GM10248 (cell line): ENCODE measurements at places on chromosomes 1 and 21.
A peak's percentile ranks its signal among the peaks of the same experiment; 100 is the strongest.

GRCh38 chr1:3857791-3858129 lies 484 bp downstream of the DFFB start:
- no peak for DNase-seq

GRCh38 chr1:226637147-226637935 lies 88.8 kb downstream of the STUM start:
- no peak for DNase-seq

DNA sequence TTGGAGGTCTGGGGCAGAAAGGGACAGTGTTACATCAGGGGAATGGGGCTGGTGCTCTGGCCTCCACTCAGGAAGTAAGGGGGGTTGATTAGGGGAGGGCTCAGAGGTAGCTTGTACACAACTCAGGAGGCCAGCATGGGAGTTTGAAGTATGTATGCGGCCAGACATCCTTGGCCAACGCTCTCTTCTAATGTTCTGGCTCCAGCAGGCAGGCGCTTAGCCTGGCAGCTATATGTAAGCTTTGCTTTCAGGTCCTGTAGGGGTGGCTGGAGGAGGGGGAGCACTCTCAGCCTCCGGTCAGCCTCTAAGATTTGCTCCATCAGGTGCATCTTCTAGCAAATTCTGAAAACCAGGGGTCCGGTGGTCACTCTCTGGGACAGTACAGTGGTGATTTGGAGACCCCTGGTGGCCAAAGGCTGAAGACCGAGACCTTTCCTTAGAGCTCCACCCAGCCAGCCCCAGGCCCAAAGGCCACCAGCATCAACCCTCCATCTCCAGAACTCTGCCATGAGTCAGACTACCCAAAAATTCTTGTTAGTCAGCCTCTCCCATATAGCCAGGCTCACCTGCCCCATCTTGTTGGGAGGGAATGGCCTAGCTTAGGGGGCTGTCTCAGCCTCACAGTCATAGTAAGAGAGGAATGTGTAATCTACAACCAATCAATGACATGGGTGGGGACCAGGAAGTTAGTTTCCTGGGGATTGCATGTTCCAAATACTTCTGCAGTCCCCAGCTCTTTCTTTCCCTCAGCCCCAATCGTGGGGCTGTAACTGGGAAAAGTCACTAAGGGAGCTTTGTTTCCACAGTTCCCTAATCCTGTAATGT lies 9.7 kb upstream of the COL8A2 start:
- DNase-seq, result peak; percentile 79

DNA sequence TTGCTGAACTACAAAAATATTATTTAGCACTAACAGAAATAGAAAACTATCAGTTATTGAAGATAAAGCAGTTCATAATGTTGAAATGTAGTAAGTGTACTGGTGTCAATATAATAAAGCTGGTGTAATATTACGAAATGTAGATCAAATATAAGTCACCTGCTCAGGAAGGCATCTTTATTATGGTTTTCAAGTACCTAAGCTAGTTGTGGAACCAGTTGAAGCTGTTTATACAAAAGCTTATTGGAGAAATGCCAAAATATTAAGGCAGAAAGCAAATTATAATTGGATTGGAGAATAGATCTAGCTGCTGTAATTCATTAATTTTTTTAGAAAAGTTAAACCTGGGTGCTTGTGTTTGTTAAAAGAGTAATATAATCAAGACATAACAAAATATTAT lies 6.2 kb upstream of the MARK1 start:
- no peak for DNase-seq

DNA sequence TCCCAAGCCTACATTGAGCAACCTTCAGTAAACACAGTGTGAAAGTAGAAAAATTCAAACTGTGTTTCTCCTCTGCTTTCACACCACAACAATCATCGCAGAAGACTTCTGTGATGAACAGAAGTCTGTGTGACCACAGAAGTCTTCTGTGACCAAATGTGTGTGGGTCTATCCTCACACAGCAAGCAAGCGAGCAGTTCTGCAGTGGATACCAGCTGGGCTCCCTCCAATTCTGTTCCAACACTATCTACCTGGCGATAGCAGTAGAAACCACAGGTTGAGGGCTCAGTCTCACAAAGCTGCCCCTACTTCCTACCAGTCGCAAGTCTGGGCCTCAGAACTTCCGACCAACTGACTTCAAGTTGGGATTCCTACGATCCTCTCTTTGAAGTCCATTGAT lies 21.0 kb upstream of the RAP1A start:
- DNase-seq, result no peak

- DNase-seq, result no peak
Observed at GRCh38 chr1:225517697-225518096, 89.9 kb upstream of the LBR start.

DNA sequence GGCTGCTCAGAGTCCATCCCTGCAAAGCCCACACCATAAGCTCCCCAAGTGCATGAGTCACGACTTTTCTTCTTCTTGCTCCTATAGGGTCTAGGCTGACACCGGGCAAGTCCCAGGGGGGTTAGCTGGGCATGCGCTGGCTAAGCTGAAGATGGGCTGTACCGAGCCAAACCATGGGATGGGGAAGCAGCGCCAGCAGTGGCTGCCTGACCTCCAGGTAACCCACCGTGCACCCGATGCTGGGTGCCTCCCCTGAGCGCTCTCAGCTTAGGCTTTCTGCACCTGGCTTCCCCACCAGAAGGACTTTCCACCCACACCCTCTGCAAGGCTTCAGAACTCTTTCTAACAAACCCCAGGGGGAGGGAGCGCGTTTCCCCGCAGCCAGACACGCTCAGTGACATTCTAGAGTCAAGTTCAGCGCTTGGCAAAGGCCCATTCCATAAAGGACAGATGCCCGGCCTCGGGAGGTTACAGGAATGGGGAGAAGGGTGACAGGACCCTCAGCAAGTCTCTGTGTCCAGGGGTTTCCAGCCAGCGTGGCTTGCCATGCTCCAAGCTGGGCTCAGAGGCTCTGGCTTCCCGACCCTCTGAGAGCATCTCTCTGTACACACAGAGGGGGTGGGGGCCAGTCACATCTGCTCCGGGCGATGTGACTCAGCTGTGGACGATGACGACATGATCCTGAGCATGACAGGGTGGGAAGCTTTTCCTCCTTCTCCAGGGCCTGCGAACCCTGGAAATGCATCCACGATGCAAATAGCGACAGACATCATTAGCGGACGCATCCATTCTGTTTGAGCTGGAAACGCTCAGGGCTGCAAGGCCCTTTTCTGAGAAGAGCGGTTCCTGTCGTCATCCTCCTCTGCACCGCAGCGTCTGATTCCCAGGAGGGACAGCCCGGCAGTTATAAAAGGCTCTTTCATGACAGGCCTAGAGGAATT lies 107.8 kb downstream of the SIK1 start:
- DNase-seq, result peak; percentile 46

DNA sequence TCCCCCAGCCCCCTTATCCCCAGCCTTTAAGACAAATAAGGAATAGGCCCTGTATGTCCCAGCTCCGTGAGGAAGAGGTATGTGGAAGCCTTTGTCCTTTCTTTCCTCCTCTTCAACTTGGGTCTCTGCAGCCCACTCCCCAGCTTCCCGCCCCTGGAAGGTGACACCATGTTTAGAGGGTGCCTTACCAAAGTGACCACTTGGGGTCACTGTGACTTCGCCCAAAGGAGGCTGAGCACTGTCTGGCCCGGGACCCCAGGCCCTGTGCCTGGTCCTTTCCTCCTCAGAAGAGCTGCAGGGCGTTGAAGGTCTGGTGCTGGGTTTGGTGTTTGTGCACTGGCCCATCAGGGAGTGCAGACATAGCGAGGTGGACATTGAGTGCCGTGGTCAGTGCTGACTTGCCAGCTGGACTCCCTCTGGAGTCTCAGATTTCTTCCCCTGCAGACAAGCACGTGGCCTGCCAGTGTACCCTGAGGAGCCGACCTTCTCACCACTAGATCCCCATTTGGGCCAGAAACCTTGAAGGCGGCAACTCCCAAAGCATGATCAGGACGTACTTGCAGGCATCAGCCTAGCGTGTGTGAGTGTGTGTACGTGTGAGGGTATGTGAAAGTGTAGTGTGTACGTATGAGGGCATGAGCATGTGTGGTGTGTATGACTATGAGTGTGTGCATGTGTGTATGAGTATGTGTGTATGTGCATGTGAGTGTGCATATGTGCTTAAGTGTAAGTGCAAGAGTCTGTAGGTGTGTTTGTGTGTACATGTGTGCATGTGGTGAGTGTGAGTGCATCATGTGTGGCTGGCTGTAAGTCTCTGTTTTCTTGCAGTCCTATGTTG lies 181.4 kb upstream of the KIAA0040 start:
- DNase-seq, result peak; percentile 58

- DNase-seq, result no peak
Observed at GRCh38 chr1:96597218-96597617, 124.4 kb upstream of the PTBP2 start.

- DNase-seq, result no peak
Observed at GRCh38 chr1:46423574-46424240, 29.6 kb downstream of the FAAH start.

DNA sequence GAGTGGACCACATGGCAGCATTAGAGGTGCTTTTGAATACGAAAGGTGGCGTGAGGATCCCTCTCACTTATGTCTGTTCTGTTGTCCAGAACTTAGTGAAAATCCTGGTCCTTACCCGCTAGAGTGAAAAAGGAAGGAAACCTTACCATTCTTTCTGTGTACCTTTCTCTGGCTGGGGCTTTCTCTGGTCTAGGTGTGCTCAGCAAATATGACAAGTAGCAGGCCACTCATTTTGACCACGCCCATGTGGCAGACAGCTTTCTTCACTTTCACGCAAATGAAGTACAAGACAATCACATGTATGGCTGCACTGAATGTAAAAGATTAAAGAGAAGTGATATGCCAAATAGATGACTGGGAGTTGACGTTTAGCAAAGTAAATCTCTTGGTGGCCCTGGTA lies 131.9 kb downstream of the FGGY start:
- no peak for DNase-seq

DNA sequence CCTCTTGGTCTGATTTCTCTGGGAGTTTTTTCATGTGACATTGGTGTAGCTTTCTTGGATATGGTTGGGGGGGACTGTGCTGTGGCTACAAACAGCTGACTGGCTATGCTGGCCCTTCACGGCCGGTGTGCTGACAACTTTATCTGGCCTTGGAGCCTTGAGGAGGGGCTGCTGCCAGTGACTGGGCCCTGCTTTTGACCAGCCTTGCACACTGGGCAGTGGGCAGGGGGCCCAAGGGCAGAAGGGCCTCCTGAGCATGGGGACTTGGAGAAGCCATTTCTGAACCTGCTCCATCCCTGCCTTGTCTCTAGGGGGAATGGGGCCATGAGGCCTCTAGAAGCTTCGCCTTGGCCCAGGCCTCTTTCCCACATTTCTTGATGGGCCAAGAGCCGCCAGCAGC lies 139.6 kb downstream of the CAMTA1 start:
- no peak for DNase-seq

GRCh38 chr1:196608390-196609369 lies at the start of gene KCNT2:
Gene KCNT2, minus strand, starts transcription at chr1:196608440. Its CDS starts 131 bp downstream, at chr1:196608309.
- peak; percentile 6 for DNase-seq

GRCh38 chr1:88134983-88135921 lies 548.8 kb upstream of the PKN2 start:
- DNase-seq, result no peak

DNA sequence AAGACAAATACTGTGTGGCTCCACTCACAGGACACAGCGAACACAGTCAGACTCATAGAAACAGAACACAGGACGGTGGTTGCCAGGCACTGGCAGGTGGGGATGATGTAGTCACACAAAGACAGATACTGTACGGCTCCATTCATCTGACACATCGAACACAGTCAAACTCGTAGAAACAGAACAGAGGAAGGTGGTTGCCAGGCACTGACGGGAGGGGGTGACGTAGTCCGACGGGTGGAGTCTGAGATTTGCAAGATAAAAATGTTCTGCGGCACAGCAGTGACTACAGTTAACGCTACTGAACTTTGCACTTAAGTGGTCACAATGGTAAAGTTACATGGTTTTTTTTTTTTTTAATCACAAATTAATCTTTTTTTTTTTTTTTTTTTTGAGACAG lies 18.7 kb downstream of the C21orf58 start:
- no peak for DNase-seq

DNA sequence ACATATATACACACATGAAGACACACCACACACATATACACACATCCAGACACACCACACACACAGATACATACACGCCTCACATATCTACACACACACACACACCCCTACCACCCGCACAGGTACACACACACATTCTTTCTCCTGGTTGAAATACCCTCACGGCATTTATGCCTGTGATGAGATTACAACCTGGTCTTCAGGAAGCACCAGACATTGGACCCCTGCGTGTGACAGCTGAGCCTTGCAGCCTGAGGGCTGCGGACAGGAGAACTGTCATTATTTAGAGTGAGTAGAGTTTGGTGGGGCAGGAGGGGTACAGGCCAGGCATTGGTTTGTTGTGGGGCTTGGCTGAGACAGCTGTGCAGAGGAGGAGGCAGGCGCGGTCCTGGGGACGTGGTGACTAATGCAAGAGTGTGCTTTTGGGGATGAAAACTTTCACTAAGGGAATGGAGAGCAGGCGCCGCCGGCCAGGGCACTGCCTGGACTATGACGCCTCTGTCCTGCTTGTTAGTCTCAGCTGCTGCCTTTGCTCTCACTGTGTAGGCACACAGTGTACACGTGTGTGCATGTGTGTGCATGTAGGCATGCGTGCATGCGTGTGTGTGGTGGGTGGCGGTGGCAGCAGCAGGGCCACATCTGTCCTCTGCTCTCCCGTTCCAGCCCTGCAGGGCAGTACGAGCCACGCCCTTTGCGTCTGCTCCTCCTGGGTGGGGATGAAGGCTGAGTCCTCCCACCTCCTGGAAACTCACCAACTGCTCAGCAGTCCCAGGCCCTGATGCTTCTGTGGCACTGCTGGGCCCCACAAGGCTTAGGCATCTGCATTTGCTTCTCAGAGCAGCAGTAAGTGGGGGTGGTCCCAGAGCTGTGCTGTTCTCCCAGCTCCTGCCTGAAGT lies 57.6 kb downstream of the SPSB1 start:
- DNase-seq, result no peak

- DNase-seq, result no peak
Observed at GRCh38 chr1:69700770-69701169, 133.0 kb downstream of the LRRC7 start.

- no peak for DNase-seq
Observed at GRCh38 chr1:151058692-151059091, 730 bp downstream of the CDC42SE1 start.

DNA sequence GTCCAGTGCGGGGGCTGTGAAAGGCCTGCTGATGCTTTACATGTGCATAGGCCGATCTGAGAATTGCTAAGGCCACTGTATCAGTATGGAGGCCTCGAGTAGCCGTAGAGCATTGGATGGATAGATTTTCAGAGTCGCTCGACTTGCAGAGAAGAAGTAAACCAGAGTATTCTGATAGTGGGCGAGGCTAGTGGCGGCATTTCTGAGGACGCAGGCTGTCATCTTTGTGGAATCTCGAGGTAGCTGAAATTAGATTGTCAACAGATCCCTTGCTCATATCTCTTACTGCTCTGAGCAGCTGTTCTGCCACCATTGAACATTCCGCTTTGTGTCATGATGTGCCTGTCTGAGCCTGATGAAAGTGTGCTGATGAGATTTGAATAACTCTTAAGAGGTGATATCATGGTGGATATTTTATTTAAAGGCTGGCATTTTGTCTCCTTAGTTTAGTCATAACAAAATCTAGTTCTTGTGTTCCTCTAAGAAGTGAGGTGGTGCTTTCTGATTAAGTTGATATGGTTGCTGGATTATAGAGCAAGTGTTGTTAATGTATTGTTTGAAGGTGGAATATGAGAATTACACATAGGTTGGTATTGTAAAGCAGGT lies 1.5 kb downstream of the KIF1B start:
- no peak for DNase-seq
